ENCODE measurements at places on chromosomes 2 and 18.

- no peak for DNase-seq
These were observed 462.8 kb downstream of the MEIS1 start for GRCh38 chr2:66897691-66898150.

DNA sequence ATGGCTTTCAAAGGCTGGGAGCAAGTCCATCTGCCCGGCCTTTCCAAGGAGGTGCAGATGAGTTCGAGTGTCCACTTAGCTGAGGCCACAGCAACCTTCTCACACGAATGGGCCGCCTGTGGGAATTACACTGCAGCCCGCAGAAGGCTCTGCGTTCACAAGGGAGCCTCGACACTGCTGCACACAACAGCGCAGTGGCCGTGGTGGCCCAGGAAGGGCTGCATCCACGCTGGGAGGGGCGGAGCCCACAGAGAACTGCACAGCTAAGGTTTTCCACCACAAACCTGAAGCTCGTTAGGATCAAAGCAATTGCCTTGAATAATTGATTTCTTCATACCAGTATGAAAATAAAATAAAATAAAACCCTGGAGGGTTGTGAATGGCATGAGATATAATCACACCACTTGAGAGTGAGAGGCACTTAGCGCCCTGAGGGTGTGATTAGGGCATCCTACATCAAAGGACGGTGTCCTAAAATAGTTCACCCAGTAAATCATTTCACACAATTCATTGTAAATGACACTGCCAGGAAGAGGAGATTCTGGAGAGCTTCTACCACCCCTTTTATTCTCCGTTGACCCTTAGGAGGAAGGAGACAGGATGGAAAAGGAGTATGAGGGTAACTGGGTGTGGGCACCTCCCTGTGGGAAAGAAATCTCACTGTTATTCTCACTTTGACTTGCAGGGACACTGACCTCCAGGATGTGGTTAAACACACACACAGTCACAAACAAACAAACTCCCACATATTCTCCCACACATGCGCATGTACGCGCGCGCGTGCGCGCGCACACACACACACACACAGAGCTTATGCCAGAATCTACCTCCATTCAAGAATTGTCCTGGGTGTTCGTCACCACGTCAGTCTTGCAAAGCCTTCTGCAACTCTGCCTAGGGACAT, 256.6 kb upstream of the ID2 start:
- no peak for DNase-seq

DNA sequence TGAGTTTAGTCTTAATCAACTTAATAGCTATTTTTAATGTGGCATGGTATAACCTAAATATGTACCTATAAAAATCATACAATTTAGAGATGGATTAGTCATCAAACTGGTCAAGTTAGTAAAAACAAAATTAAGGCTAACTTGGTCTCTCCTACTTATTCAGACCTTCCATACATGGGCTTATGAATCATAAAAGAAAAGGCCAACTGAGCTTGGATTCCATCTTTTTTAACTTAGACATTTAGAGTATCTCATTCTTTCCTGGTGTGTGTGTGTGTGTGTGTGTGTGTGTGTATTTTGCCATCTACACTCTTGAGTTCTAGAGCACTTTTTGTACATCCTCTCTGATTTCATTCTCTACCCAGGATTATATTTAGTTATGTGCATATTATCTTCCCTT, 637.5 kb downstream of the PLCL1 start:
- DNase-seq, result no peak

GRCh38 chr2:12352889-12353288, 363.8 kb upstream of the TRIB2 start:
- DNase-seq, result no peak

GRCh38 chr2:62685256-62685655, 20.3 kb upstream of the EHBP1 start:
- no peak for DNase-seq

DNA sequence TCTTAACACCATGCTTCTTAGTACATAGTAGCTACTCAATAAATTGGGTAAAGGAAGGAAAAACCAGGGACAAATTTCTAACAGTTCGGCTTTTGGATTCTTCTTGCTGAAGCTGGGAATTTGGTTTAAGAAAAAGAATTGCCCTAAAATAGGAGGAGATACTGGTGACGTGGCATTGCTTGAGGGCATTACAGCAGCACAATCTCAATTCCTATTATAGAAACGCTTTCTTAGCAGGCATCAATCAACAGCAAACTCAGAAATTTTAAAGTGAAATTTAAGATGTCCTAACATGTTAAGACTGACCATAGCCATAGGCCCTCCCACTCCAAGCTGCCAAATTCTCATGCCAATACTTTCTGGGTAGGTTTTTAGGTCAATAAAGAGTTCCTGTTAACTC, 169.5 kb downstream of the SRBD1 start:
- DNase-seq, result no peak
